ENCODE measurements at places on chromosomes 6 and 20.

- no peak for DNase-seq
Measured at GRCh38 chr6:138569970-138570724, 70.9 kb upstream of the NHSL1 start.

- DNase-seq = no peak
Measured at GRCh38 chr6:5102267-5102970, 17.3 kb downstream of the PPP1R3G start.

GRCh38 chr6:13007744-13008143, 291.2 kb downstream of the PHACTR1 start:
- no peak for DNase-seq

GRCh38 chr6:99467509-99468106, 42.5 kb upstream of the PNISR start:
- DNase-seq = peak; percentile 30

DNA sequence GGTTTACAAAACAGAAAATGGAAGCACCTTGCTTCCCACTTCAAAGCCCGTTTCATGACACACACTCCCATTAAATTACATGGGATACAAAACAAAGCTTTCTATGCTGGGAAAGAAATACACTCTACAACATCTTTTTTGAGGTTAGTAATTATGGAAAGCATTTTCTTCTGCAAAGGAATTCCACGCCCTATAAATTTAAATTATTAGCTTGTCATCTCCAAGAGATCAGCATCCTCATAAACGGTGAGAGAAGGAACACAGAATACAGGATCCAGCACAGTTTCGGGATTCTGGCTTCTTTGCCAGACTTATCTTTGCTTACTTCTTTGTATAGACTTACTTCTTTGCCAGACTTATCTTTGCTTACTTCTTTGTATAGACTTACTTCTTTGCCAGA, 1.3 kb upstream of the SMPDL3A start:
- no peak for DNase-seq
